ENCODE measurements at places on chromosomes 5 and 9.

- no peak for DNase-seq
Measured at GRCh38 chr9:103757062-103757461, 337.0 kb upstream of the SMC2 start.

GRCh38 chr9:95643619-95644018 is 126.8 kb upstream of the PTCH1 start:
- no peak for DNase-seq

DNA sequence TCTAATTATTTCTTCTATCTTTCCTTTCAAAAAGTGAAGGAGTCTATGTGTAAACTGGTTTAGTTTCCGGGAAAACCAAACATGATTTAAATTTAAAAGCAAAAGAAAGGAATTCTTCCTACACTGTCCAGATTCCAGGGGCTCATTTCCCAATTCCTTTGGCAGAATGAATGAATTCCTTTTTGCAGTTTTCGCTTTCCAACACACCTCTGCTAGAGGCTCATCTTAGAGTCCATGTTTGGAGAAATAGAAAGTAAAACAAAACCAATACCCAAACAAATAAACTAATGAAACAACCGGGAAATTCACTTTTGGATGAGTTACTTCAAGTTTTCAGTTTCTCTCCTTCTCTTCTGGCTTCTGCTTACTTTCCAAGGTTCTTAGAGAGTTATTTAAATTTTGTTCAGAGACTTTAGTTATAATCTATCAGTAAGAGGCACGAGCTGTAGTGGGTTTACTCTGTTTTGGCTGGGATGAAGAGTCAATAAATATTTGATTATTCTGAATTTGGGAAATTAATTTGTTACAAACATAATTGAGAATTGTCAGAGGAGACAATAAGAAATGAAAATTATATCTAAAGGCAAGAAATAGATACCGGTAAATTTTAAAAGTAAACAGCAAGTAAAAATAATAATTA is 365.0 kb upstream of the CDH9 start:
- DNase-seq: no peak

GRCh38 chr9:112110094-112110776 is 64.9 kb downstream of the SUSD1 start:
- peak; percentile 26 for DNase-seq

DNA sequence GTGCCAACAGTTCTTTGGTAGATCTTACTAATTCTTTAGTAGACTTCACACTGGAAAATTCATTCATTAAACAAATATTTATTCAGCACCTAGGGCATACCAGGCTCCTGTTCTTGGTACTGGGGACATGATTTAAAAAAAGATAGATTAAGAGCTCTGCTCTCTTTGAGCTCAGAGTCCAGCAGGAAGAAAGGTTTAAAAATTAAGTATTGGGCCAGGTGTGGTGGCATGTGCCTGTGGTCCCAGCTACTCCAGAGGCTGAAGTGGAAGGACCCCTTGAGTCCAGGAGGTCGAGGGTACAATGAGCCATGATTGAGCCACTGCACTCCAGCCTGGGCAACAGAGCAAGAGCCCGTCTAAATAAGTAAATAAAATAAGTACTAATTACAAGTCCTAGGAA is 41.4 kb downstream of the ENC1 start:
- no peak for DNase-seq

GRCh38 chr5:80141681-80142080 is 106.5 kb downstream of the THBS4 start:
- DNase-seq: no peak

DNA sequence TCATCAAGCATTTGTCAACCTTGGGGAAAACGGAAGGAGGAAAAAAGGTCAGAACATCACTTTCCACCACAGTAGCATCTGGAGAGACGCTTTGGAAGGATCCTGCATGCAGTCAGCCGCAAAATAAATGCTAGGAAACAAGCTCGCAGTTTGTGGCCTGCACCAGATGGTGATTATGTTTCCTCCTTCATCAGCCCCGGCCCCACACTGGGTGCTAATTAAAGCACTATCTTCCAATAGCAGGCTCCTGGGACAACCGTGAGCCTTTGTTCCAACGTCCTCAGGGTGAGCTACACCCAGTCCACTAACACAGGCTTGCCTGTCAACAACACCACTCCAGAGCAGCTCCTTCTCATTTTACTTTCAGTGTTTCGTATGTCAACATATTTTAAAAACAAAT is 64.0 kb downstream of the RNF130 start:
- peak; percentile 49 for DNase-seq

DNA sequence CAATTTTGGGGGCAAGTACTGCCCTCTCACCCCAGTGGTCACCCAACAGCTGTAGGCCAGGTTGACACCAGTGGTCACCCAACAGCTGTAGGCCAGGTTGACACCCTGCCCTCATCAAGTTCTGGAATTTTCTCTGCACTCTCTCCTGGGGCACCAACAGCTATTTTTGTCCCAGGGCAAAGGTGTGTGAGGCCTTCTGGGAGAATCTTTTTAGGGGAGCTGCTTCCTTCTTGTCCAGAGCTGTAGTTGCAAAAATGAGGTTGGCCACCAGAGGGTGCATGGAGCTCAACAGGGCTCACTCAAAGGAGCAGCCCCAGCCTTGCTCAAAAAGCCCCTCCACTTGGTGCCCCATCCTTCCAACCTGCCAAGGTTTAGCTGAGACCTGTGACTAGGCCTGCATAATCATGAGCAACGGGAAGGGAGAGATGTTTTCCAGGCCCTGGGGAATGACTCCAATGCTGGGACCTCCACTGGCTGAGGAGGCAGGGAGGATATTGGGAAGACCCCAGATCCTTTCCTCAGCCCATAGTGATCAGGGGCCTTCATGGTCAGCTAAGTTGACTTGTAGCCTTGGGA is 10.6 kb upstream of the P4HA2 start:
- peak; percentile 85 for DNase-seq

- DNase-seq: no peak
Measured at GRCh38 chr9:8750639-8751051, 951.1 kb upstream of the DMAC1 start.

- peak; percentile 28 for DNase-seq
Measured at GRCh38 chr5:159128070-159128541, 28.4 kb upstream of the EBF1 start.

DNA sequence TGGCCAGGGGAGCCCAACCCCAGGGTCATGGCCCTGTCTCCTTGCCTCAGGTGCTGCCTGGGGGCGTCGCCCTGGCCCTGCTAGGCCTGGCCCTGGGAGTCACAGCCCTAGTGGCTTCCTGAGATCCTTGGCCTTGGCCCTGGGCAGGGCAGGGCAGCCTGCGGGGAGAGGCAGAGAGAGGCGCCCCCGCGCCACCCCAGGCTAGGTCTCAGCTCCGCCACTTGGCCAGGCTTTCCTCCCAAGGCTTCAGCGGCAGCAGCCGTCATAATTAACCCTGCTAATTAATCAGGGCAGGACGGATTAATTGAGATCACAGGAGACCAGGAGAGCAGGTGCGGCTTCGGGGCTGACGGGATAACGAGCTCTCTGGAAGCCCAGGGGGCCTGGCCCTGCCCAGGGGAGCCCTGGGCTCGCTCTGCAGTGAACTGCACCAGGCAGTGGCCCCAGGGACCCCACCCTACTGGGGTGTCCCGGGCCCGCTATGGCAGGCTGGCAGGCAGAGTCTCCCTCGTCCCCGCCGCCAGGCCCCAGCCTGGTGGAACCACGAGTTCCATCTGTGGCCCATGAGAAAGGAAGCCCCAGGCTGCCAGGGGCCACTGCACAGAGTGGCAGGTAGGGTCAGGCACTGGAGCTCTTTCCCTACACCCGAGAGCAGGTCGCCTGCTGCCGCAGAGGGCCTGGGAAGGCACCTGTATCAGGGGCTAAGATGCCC is 269.6 kb downstream of the PBX3 start:
- DNase-seq: no peak

DNA sequence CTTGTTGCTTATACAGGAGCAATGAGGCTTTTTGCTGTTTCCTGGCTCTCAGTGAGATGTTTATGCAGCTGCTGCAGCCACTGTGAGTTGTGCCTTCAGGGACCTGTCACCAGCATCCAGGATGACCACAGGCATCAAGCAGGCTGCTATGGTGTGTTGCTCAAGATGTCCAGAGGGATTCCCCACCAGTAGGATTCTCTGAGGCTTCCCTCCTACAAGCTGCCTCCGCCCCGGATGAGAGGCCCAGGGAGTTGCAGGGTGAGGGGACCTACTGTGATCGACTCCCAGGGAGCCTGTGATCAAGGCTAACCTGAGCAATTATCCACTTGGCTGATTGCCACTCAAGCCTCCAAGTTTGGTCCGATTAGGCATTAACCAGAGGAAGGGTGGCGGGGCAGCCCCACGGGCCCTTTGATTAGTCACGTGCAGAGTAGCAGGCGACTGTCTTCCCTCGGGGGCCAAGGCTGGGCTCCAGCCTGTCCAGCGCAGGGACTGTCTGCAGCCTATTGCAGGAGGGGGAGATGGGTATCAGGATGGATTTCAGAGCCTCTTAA is 1.8 kb upstream of the FAT2 start:
- no peak for DNase-seq

GRCh38 chr9:13324988-13325387 is 45.5 kb upstream of the MPDZ start:
- no peak for DNase-seq

DNA sequence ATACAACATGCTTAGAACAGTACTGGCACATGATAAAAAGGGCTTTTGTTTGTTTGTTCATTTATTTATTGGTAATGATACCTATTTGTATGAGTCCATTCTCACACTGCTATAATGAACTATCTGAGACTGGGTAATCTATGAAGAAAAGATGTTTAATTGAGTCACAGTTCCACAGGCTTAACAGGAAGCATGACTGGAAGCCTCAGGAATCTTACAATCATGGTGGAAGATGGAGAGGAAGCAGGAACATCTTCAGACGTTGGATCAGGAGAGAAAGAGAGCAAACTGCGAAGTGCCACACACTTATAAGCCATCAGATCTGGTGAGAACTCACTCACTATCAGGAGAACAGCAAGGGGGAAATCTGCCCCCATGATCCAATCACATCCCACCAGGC is 847.7 kb downstream of the CDH18 start:
- DNase-seq: no peak

GRCh38 chr5:94388773-94389514 is 229.5 kb downstream of the KIAA0825 start:
- no peak for DNase-seq

- DNase-seq: no peak
Measured at GRCh38 chr5:15929611-15930263, 249.9 kb downstream of the MARCHF11 start.

DNA sequence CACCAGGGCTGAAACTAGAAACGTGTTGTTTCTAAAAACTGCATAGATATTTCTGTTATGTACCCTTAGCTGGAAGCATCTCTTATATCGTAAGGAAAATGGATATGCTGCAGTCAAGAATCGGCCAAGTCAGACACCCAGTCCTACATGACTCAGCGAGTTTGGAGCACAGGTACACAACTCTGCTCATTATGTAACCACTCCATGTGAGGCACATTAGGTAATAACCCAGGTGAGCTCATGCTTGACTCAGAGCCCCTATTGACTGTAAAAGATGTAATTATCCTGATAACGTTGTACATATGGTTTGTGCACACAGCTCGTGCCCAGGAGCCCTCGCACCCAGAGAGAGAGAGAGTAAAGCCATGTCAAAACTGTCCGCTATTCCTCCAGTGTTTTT is 593.7 kb upstream of the ACO1 start:
- DNase-seq: no peak

- DNase-seq: no peak
Measured at GRCh38 chr5:144315994-144316634, 145.4 kb downstream of the KCTD16 start.

DNA sequence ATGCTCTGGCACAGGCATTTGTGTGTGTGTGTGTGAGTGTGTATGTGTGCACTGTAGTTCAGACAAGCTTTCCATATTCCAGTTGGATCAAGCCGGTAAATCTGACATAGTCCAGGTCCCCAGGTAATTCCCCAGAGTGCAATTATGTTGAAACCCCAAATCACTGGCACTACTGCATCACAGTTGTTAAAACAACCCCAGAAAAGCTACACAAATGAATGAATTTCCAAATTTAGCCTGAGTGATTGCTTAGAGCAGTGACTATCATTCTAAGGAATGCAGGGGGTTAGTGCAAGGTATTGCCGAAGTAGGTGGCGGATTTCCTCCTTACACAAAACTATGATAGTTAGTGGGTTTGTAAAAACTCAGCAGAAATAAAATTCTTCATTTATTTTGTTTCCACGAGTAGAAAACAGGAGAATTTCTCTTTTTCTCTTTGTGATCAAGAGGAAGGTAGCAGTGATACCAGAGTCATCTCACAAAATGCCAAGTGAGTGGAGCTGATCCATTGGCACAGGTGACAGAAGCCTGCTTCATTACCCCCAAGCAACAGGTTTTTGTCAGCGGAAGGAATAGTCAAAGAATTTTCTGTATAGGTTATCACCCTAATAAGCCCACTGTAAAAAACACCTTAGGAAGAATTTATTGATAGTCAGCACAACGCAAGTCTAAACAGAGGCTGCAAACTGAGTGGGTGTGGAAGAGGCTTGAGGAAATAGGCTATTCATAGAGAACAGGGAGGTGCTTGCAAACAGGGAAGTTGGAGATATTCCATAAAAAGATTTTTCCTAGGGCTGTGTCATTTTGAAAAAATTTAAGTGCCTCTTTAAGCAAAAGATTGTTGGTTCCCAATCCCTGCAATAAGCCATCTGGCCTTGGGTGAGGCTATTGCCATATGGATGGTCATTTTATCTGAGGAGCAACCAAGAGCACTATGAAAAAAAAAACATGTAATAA is 385.1 kb downstream of the CHSY3 start:
- no peak for DNase-seq

DNA sequence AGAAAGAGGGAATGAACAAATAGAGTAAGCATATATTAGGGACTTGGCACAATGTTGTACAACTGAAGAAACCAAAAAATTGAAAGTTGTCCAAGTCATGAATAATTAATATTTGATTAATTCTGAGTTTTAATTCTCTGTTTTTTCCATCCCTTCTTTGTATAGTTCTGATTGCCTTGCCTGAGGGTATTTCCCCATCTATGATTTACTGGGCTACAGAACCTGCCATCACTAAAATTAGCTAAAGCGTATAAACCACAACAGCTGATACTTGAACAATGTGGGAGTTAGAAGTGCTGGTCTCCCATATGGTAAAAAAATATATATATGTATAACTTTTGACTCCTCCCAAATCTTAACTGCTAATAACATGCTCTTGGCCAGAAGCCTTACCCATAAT is 1253.5 kb upstream of the CDH6 start:
- DNase-seq: no peak

DNA sequence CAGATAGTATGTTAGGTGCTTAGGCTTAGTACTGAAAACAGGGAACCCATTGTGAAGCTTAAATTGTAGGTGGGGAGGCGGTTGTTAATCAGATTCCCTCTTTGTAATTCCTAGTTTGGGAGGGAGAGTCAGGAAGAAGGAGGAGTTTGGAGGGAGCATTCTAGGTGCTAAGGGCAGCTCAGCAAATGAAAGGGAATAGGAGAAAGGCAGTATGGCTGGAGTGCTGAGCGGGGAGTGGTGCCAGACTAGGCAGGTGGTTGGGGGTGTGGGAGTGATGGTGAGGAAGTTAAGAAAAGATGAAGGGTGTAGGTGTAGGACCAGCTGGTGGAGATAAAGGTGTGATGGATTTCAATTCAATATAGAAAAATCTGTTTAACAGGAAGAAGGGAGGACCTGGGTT is 11.1 kb upstream of the GARNL3 start:
- no peak for DNase-seq

GRCh38 chr5:59099270-59099994 is 516.6 kb downstream of the RAB3C start:
- DNase-seq: no peak

GRCh38 chr5:72427488-72428437 is 79.4 kb downstream of the ZNF366 start:
- no peak for DNase-seq

All from WERI-Rb-1 (cell line).